ENCODE measurements at places on chromosomes 4 and X.

- DNase-seq, result no peak
Measured at GRCh38 chrX:41384051-41384705, 50.2 kb downstream of the DDX3X start.

DNA sequence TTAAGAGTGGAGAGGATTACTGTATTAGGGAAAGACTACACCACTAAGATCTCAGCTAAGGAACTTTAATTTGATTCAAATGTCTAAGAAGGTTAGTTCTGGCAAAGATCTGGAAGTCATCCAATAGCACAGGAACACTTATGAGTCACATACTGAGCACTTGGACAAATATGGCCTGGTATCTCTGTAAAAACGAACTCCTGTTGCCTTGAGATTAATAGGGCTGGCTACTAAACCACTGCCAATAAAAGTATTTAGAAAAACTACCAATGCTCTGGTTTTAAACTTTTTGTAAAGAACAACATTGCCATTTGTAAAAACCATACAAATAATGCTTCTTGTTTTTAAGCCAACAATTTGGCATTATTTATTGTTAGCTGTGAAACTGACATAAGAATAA lies 70.5 kb downstream of the SEC24D start:
- no peak for DNase-seq

- DNase-seq, result no peak
Measured at GRCh38 chr4:40388239-40388638, 53.1 kb downstream of the CHRNA9 start.

DNA sequence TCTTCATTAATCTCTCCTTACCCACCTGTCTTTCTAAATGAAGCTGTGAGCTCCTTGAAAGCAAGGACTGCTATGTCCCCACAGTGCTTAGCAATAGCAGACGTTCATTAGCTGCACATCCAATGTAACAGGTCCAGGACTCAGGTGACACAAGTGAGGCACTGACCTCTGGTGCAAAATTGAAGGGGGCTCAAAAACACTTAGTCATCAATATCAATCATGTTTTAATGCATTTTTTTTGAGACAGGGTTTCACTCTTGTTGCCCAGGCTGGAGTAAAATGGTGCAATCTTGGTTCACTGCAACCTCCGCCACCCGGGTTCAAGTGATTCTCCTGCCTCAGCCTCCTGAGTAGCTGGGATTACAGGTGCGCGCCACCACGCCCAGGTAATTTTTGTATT lies 56.1 kb upstream of the ADGRG2 start:
- DNase-seq, result no peak

DNA sequence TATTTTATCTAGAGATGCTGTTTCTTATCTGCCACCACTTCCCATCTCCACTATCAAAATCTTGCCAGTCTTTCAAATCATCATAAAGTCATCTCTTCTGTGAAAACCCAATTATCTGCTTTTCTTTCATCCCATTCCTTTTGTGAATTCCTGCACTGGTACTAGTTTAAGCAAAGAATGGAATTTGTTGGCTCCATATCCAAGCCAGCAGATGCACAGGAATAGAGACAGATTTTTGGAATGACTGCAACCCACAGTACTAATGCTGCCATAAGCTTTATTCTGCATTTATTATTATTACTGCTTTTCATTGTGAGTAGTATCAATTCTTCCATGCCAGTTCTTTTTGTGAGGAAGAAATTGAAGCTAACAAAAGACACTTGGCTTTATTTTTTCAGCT lies 616.7 kb downstream of the RAPGEF2 start:
- no peak for DNase-seq

- no peak for DNase-seq
Measured at GRCh38 chr4:23333946-23334878, 555.6 kb downstream of the PPARGC1A start.

- no peak for DNase-seq
Measured at GRCh38 chr4:124940387-124940786, 227.9 kb upstream of the ANKRD50 start.

DNA sequence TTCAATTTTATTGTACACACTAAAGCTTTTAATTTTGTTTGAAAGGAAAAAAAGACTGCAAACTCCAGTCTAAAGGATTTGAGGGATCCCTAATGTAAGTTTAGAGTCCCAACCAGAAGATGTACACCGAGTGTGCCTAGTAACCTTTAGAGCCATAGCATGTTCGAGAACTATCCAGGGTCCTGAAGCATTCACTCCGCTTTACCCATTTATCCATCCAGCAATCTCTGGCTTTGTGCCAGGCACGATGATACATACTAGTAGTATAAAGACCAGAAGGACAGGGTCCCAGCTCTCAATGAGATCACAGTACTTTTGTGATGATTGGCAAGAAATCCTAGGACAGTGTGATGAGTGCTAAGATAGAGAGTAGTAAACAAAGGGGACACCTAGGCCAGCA lies 168.7 kb downstream of the STK32B start:
- DNase-seq, result no peak
